Cerebellum (tissue), 4 donors: ENCODE measurements at places on chromosomes 6 and 20.
A peak's percentile ranks its signal among the peaks of the same experiment; 100 is the strongest.

DNA sequence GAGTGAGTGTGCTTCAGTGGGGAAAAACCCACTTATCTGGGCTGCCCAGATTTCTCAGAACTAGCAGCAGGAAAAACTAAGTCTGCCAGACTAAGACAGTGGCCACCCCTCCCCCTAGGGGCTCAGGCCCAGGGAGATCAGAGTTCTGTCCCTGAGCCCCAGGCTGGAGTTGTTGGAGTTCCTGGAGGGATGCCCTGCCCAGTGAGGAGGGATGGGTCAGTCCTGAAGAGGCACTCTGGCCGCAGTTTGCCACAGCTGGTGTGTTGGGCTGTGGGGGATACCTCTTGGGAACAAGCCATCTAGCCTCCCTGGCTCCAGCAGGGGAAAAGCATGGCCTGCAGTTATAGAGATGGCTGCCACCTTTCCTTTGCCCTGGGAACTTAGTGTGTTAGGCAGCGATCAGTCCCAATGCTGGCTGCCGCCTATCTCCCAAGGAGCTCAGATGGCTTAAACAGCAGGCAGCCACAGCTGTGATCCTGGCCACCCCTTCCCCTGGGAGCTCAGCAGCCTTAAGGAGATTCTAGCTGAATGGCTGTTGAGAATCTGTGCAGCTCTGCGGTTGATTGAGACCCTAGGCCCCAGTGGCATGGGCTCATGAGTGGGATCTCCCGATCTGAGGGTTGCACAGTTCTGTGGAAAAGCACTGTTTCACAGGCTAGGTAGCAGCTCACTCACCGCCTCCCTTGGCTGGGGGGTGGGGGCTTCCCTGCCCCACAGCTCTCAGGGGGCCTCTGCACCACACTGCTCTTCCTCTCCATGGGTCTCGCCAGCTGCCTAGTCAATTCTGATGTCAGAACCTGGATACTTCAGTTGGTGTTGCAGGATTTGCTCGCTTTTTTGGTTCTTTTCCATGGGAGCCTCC lies 13.2 kb downstream of the SIRPG start:
- DNase-seq: no peak

DNA sequence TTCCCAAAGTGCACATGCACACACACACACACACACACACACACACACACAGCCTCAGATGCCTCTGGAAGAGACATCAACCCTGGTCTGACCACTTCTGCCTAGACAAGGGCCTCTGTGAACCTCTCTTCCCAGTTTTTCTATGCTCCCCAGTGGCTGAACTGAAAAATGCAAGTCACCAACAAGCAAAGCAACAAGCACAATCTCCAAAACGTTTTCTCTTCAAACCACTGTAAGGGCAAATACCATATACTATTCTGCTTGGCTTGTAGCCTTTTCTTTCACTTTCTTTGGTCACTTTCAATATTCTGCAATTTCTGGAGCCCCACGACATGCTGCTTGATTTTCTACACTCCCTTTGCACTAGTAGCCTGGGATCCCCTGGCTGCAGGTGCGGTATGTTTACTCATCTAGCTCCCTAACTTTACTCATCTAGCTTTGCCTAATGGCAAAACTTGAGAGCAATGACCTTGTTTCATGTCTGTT lies 121.4 kb upstream of the DST start:
- no peak for DNase-seq

DNA sequence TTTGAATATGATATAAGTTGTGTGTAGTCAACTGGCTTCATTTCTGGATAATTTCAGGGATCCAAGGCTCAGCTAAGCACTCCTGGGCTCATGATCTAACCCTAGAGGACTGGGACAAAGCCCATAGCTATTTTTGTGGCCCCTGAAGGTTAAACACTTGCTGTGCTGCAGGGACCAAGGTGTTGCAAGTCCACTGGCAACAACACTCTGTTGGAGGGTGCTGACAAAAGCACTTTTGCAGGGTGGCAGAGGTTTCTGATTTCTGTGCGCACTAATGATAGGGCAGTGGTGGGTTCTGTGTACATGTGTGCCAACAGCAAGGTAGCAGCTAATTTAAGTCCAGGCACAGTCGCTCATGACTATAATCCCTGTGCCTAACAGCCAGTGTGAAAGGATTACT lies 445.3 kb upstream of the SYNCRIP start:
- DNase-seq: no peak

DNA sequence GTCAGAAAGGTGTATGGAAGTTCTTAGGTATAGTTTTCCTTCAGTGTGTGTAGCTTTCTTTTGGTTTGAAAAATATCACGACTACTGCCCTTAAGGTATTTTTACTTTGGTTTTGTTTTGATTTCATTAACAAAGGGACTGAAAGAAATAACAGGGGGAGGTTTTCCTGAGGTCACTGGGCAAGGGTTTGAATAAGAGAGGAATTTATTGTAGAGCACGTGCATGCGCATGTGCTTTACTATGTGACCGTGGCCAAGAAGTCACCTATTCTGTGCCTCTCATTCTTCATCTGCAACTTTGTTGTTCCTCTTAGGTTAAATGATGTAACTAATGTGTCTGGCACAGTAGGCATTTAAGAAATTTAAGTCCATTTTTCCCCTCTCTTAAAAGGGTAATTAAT lies 4.1 kb upstream of the MAN1A1 start:
- no peak for DNase-seq

GRCh38 chr20:50969435-50969834 lies 10.8 kb downstream of the MOCS3 start:
- no peak for DNase-seq

GRCh38 chr20:17843246-17844132 lies 125.1 kb downstream of the SNX5 start:
- no peak for DNase-seq

DNA sequence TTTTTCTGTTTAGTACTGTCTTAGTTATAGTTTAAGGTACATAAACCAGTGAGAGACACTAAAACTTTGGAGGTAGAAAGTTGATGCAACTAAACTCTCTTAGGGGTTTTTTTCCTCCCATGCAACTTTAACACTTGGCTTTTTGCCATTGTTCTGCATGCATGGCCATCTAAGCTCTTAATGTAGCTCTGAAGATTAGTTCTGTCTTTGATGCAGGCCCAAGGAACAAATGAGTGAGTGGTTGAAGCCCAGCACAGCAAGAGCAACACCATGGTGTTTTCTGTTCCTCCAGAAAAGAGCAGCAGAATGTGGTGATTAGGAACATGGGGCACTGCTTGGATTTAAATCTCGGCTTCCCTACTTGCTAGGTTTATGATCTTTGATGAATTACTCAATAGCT lies 89.3 kb downstream of the L3MBTL3 start:
- DNase-seq: no peak

DNA sequence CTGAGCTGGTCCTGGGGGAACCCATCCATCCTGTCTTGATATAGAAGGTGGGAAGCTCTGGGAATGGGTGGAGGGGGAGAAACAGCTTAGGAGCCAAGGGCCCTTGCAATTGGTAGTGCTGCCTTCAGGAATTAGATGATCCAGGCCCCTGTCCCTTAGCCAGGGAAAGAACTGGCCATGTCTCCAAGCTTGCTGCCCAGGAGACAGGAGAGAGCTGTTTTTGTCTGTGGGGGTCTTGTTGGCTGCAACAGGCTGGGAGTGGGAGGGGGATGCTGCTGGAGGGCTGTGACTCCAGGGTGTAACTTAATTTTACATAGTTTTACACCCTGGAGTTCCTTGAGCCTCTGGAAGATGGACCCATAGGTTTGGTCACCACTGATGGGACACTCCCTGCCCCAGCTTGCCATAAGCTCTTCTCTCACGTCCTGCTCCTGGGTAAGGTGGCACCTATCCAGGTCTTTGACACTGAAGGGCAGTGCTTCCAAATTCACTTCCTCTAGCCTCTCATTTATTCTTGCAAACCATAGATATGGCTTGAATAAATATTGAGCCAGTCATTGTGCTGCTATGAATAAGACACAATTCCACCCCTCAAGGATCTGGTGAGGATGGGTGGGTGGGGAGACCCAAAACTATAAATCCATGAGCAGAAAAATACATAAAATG lies 16.8 kb downstream of the VEGFA start:
- no peak for DNase-seq

DNA sequence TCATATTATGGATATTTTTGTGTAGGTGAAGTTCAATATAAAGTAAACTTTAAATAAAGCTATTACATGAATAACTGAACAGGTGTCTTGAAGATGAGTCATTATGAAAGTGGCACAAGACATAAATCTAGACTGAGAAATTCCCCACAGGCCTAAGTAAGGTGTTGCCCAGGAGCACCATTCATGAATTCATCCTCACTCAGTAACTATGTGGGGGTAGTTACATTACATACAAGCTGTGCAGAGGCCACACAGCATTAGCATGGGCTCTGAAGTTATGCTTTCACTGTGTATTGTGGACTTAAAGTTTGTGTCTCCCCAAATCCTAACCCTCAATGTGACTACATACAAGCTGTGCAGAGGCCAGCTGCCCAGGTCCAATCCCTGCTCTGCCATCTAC lies 65.9 kb downstream of the BCAS1 start:
- DNase-seq: no peak

- no peak for DNase-seq
These were observed 638 bp downstream of the BLCAP start for GRCh38 chr20:37526839-37527637.

GRCh38 chr6:166624275-166624674 lies 2.8 kb downstream of the RPS6KA2 start:
- no peak for DNase-seq

DNA sequence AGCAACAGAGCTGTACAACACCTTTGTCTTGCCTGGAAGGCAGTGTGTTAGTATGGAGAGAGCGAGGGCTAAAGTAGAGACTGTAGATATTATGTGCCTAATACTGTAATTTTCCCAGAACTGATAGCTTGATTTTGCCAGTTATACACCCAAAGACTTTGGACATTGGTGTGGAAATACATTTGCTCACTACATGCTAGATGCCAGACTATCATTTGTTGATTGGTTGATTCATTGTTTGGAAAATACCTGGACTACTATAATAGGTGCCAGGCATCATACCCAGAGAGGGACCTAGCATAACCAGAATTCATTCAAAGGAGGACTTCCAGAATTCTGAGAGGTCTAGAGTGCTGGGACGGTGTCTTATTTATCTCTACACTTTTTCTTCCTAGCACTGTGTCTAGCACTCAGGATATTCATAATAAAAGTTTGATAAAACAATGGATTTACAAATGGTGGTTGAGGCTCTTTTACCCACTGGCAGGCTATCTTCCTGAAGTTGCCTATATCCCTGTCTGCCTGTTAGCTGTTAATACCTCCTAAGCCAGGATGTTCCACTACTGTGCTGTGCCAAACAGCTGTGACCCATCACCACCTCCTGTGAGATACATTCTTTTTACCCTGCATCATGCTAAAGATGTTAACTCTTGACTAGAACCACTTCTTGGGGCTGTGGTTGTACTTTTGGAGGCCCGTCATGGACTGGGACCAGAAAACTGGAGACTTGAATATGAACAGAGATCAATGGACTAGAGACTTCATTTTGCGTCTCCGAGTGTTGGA lies 72.2 kb upstream of the FUCA2 start:
- no peak for DNase-seq

DNA sequence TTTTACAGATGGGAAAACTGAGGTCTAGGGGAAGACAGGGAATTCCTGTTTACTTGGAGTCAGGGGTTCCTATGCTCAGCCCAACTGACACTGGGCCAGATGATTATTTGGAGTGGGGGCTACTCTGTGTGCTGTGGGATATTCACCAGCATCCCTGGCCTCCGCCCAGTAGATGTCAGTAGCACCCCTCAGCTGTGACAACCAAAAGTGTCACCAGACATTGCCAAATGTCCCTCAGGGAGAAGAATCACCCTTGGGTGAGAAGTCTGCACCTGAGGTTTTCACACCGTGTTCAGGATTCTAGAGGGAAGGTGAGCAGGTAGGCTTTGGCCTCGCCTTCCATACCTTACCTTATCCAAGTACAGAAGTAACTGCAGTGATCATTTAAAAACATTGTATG lies 27.6 kb downstream of the CDH26 start:
- DNase-seq: no peak

DNA sequence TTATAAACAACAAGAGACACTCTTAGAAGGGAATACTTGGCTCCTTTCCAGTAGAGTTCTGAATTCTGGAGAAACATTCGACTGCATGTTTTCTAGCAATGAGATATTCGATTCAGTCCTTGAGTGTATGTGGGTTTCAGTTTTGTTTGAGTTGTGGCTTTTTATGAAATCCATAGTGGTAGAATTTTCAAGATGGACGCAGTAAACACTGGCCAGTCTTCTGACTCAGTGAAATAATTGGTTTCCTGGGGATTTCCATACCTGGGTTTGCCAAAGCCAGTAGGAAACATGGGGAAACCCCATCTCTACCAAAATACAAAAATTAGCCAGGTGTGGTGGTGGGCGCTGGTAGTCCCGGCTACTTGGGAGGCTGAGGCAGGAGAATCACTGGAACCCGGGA lies 273.5 kb upstream of the PLCB4 start:
- DNase-seq: no peak

DNA sequence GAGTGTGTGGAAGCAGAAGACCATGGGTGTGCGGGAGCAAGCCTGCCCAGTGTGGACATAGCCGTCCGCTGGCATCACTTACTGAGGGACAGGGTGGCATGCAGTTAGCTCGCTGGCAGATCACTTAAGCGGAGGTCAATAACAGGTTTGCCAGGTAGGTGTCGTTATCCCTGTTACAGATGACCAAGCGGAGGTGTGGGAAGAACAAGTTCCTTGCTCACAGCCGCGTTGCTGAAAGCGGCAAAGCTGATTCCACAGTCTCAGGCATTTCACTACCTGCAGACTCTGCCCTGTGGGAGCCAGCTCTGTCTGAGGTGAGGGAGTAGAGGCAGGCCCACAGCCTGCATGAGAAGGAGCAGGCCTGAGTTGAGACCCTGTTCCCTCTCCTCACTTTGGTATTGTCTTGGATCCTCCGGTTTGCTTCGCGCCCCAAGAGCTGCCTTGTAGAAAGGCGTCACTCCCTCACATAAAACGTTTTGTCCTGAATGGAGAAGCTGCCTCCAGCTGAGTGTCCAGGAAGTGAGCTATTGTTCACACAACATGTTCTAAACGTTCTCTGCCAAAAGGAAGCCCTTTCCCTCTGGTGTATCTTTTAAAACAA lies 96.9 kb downstream of the TCP11 start:
- DNase-seq: peak; percentile 43
